Neural progenitor cell (in vitro differentiated cells): ENCODE measurements at places on chromosomes 7 and 10.

DNA sequence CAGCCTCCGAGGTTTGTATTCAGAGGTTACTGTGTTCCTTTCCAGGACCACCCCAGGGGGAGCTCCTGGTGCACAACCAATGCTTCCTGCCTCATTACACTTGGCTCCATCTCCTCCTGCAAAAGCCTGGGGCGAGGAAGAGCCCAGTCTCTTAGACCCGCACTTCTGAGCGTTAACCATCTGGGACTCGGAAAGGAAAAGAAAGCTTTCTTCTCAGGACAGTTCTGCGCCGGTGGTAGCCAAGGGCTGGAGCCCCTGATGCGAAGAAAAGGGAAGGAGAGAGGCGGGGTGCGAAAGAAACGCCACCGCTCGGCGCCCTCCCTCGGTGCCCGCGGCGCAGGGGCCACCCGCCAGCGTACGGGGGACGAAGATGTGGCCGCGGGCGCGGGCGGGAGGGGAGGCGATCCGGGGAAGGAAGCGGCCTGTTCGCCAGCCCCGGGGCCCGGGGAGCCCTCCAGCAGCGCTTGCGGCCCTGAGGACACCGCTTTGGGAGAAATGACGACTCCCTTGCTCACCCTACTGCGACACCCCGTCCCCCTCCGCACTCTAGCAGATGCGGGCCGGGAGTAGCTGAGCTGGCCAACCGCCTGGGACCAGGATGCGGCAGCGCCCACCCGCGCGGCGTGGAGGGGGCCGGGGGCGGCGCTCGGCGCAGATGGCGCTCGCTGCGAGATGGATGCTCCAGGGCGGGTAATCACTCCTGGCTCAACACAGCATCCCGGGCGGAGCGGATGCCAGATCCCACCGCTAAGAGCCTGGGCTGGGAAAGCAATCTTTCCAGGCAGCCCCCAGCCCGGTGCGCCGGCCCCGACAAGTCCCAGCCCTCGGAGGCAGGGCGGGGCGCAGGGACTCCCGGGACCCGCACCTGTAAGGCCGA, 1.3 kb downstream of the NRCAM start:
- peak; percentile 70 for DNase-seq

DNA sequence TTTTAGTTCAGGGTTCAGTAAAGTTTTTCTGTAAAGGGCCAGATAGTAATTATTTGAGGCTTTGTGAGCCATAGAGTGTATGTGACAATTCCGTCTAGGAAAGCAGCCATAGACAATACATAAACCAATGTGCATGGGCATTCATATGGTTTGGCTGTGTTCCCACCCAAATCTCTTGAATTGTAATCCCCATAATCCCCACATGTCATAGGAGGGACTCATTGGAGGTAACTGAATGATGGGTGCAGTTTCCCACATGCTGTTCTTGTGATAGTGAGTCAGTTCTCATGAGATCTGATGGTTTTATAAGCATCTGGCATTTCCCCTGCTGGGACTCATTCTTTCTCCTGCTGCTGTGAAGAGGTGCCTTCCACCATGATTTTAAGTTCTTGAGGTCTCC, 29.9 kb downstream of the SEC61G start:
- DNase-seq: no peak

GRCh38 chr10:34473174-34474008, 341.7 kb downstream of the PARD3 start:
- DNase-seq: no peak

GRCh38 chr10:4812046-4812445, 14.0 kb upstream of the AKR1E2 start:
- DNase-seq: no peak

- no peak for DNase-seq
Measured at GRCh38 chr10:119807960-119808697, 64.5 kb downstream of the MCMBP start.

GRCh38 chr10:3427950-3428354, 255.4 kb upstream of the PITRM1 start:
- no peak for DNase-seq

- DNase-seq: no peak
Measured at GRCh38 chr10:24097751-24098207, 111.2 kb upstream of the KIAA1217 start.

GRCh38 chr10:67794909-67795460, 43.0 kb downstream of the DNAJC12 start:
- DNase-seq: peak; percentile 57

- no peak for DNase-seq
Measured at GRCh38 chr10:104580321-104580720, 60.8 kb upstream of the SORCS3 start.

- DNase-seq: peak; percentile 84
Measured at GRCh38 chr7:92231-92674, 100.1 kb upstream of the FAM20C start.
